SK-N-SH treated with all-trans-retinoic acid at 6 μM for 48 hours (cell line): ENCODE measurements at places on chromosomes 5 and 9.

DNA sequence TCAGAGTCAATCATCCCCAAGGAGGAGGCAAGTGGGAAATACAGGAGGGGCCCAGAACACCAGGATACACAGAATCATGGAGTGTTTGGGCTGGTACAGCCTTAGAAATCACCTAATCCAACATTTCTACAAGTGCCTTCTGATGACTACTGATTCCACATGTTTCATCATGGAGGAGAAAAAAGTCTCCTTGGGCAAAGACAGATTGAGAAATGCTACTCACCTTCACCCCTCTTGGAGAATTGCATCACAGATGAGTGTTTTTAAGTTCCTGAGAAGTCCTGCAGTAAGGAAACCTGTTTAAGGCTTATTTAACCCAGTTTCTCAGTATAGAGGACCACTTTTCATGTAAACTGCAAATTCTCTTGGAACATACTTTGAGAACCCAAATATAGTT, 2.2 kb upstream of the SLIT3 start:
- no peak for ATAC-seq

- no peak for ATAC-seq
These were observed 23.7 kb upstream of the NR3C1 start for GRCh38 chr5:143427122-143427735.

GRCh38 chr5:166581826-166582225, 1709.6 kb upstream of the WWC1 start:
- ATAC-seq: no peak

DNA sequence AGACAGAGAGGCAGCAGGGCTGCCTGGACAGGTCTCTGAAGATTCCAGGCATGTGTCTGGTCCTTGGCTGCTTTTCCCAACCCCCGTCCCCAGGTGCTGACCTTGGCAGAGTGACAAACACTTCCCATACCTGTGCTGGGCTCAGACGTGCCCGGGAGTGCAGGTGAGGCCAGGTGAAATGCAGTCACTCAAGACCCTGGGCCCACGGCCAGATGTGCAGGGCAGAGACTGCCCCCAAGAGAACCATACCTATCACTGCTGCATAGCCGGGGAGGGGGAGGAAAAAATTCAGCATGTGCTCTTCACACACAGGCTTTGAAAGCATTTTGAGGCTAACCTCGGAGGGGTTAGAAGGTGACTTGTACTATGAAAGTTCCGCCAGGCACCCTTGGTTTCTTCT, 22.6 kb downstream of the CCNJL start:
- no peak for ATAC-seq

DNA sequence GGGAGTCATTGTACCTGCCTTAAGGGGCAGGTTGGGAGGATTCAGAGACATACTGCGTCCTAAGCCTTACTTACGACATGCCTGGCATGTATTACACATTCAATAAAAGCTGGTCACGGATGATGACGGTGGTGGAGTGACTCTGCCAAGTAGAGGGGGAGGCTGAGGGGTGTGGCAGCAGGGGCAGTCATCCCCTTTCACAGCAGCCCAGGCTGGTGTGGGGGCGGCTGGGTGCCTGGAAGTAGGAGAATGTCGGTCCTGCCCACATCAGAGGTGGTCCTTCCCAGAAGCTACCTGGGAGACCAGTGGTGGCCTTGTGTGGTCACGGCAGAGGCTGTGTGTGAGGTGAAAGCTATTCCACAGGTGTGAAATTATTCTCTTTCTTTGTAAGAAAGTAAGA, 8.9 kb downstream of the ZBTB34 start:
- ATAC-seq: no peak

- peak; percentile 74 for ATAC-seq
These were observed 118.3 kb downstream of the PIK3R1 start for GRCh38 chr5:68333649-68334552.

DNA sequence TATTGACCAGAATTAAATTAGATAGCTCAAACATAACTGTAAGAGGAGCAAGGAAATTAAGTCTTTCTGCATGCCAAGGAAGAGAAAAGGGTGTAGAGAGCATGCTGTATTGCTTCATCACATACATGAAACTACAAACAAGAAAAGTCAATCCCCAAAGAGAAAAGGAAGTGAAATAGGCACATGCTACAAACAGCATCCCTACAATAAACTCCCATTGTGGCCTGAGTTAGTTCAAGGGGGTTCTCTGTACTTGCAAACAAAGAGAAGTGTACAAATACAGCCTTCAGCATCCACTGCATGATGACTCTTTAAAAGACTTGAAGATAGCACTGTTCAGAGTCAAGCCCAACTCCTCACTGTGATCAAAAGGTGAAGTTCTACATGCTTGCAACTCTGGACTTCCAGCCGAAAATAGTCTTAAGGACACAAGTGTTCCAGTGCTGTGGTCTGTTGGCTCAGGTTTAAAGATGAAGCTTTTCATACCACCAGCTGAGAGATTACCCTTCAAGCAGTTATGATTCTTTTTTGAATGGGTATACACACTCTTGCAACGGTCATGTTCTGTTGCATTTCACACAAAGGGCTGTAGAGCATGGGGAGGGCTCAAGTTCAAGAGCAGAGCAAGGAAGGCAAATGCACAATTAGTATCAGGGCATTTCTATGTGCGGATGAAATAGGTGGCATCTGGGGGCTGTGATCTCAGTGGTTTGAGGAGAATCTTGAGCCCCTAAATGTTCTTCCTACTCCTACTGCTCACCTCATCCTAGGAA, 534.5 kb downstream of the EBF1 start:
- ATAC-seq: no peak

DNA sequence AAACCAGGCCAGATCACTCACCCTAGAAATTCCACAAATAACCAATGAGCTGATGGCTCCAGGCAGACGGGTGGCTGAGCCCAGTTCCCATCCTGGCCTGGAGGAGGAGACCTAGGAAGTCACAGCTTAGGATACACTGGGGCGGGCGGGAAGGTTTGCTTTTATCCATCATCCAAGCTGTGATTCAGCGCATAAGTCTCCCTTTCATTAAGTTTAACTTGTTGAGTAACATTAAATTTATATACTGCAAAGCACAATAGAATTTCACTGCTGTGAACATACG, 55.7 kb downstream of the THBS4 start:
- ATAC-seq: peak; percentile 23; the same call in 1 of the 3 replicates

GRCh38 chr5:173581408-173582215, 34.8 kb downstream of the BOD1 start:
- ATAC-seq: no peak; the same call in 2 of the 3 replicates

DNA sequence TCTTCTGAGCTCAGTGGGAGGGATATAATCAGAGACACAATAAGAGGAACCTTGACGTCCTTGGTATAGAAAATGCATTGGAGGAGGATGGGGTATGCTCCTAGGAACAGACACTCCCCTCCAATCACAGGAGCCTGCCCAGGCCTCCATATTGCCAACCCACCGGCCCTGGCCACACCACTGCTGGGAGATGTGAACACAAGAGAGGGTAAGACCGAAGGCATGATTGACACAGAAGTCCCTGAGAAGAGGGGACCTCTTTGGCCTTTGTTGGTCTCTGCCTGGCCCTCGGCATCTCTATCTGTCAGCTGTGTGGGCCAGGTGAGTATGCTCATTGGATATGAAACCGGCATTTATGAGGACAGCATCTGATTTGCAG, 62.0 kb downstream of the CRB2 start:
- no peak for ATAC-seq

GRCh38 chr5:148719605-148720004, 65.3 kb upstream of the HTR4 start:
- no peak for ATAC-seq

- ATAC-seq: no peak
These were observed 68.1 kb downstream of the RNF38 start for GRCh38 chr9:36332006-36332405.
